ENCODE measurements at places on chromosomes 12 and 14. TPM values are rescaled to one million over a fixed set of nuclear protein-coding genes. Genes with fewer than 3 reads are reported as not detected.

The DPPA3 gene
- total RNA-seq, result not detected

- peak overlapping the region; percentile 29 for H3K27ac ChIP-seq
- no peaks in the 10 kb centered on the region for H3K36me3 ChIP-seq
- H3K4me1 ChIP-seq, result peaks cover 18% of the 10 kb centered on the region
- H3K27me3 ChIP-seq, result no peaks in the 10 kb centered on the region
- DNase-seq, result peak; percentile 38
Measured at GRCh38 chr14:103854017-103854808, 6.8 kb upstream of the PPP1R13B start.

DNA sequence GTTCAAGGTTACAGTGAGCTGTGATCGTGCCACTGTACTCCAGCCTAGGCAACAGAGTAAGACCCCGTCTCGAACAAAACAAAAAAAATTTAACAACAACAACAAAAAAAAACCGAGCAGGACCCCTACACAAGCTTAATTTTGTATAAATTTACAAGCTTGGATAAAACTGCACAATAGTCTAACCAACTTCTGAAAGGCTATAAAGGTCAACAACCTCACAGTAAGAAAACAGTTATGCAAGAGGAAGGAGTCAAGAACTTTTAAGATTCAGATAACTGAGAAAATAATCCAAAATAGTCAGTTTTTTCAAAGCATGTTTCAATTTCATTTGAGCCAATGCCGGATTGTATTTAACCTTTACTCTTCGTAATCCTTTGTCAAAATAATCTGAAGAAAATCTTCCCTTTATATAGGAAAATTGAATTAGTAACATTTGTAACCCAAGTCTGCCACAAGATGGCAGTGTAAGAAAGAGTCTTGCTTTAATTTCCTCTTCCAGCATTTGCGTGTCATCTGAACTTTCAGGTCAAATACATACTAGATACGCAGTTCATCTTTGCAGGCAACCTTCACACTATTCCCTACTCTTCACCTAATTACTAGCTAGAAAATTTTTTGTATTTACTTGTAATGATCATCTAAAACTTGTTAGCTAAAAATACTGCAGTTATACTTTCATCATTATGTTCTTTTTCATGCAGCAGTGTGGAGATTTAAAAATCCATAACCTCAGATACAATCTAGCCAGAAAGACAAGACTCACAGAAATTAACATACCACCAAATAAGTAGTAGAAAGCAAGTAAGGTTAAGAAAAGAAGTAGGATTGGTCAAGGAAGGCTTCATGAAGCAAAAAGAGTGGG lies 5.8 kb downstream of the CCNB1IP1 start:
- H3K4me3 ChIP-seq, result no peak overlapping the region
- H3K27me3 ChIP-seq, result no peaks in the 10 kb centered on the region
- H3K27ac ChIP-seq, result no peak overlapping the region
- peaks cover 63% of the 10 kb centered on the region for H3K36me3 ChIP-seq
- H3K4me1 ChIP-seq, result peaks cover 31% of the 10 kb centered on the region
- peak; percentile 78 for DNase-seq

- no peaks in the 10 kb centered on the region for H3K4me1 ChIP-seq
- H3K4me3 ChIP-seq, result no peak overlapping the region
- DNase-seq, result no peak
- H3K27me3 ChIP-seq, result no peaks in the 10 kb centered on the region
- peaks cover 59% of the 10 kb centered on the region for H3K36me3 ChIP-seq
Measured at GRCh38 chr14:50635141-50635540, 33.0 kb downstream of the SAV1 start.

- H3K4me1 ChIP-seq, result peaks cover 37% of the 10 kb centered on the region
- H3K36me3 ChIP-seq, result peaks cover 7% of the 10 kb centered on the region
- H3K27ac ChIP-seq, result peak within 1 kb of the TSS; percentile 92
- no peaks in the 10 kb centered on the region for H3K27me3 ChIP-seq
- peak within 1 kb of the TSS; percentile 97 for H3K4me3 ChIP-seq
Measured at GRCh38 chr14:104977681-104978653, at the start of gene AHNAK2. Gene AHNAK2, minus strand, starts transcription at chr14:104978374. Its CDS starts 137 bp downstream, at chr14:104978237.

Data from MCF 10A (cell line).